ENCODE measurements at places on chromosomes 13 and 19.

GRCh38 chr19:47296036-47296435, 13.6 kb upstream of the C5AR1 start:
- peak; percentile 59 for DNase-seq

GRCh38 chr13:72500851-72501250, 226.6 kb downstream of the MZT1 start:
- no peak for DNase-seq

DNA sequence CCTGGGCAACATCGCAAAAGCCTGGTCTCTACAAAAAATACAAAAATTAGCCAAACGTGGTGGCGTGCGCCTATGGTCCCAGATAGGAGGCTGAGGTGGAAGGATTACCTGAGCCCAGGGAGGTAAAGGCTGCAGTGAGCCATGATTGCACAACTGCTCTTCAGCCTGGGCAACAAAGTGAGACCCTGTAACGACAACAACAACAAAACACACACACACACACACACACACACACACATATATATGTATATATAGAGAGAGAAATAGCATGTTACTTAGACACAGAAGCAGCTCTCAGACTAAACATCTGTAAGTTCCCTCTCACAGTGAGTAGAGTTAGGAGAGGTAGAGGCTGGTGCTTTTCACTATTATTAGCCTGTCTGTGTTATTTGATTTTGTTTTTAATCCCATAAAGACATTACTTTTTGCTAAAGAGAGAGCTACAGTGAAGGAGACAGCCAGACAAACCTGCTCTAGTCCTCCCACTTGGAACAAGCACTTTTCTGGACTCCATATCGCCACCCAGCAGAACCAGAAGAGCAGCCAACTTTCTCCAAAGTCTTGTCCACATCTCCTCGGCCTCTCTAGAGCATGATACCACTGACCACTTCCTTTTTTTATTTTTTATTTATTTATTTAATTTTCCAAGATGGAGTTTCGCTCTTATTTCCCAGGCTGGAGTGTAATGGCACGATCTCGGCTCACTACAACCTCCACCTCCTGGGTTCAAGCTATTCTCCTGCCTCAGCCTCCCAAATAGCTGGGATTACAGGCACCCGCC, 2.8 kb upstream of the LIN7B start:
- DNase-seq = no peak

GRCh38 chr19:3452171-3452941, 28.0 kb downstream of the SMIM24 start:
- DNase-seq = no peak

GRCh38 chr19:29904017-29904416, 38.0 kb upstream of the URI1 start:
- DNase-seq = no peak

- DNase-seq = no peak
Observed at GRCh38 chr13:93222976-93223375, 3.6 kb upstream of the GPC6 start.

GRCh38 chr13:44191504-44192171, 182.0 kb upstream of the SERP2 start:
- DNase-seq = peak; percentile 13

DNA sequence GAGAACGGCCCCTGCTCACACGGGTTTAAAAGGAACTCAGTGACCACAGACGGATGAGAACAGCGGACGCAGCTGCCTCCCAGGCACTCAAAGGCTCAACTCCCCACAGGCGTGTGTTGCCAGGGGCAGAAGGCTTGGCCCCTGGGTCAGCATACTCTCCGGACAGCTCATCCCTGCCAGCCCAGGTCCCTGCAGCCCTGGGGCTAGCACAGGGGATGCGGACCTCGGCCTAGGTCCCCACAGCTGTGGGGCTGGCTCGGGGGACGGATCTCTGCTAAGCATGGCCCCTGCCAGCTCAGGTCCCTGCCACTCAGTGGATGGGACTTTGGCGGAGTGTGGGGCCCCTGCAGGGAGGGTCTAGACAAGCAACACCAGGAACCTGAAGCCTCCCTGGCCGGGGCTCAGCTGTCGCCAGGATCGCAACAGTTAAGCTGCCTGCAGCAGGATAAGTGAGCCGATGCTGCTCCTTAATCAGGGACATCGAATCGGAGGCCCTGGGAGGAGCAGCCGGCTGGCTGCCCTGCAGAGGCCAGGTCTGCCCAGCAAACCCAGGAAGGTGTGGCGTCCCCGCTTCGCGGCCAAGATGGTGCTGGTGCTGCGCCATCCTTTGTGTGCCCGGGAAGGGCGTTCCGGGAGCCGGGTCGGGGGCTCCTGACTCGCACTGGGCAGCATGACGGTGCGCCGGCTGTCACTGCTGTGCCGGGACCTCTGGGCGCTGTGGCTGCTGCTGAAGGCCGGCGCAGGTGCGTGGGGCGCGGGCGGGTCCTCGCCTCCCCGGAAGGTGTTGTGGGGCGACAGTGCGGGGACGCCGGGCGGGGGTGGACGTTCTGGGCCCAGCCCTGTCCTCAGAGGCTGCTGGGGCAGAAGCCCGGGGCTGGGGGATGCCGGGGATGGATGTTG, 32.5 kb downstream of the MCF2L start:
- DNase-seq = no peak

DNA sequence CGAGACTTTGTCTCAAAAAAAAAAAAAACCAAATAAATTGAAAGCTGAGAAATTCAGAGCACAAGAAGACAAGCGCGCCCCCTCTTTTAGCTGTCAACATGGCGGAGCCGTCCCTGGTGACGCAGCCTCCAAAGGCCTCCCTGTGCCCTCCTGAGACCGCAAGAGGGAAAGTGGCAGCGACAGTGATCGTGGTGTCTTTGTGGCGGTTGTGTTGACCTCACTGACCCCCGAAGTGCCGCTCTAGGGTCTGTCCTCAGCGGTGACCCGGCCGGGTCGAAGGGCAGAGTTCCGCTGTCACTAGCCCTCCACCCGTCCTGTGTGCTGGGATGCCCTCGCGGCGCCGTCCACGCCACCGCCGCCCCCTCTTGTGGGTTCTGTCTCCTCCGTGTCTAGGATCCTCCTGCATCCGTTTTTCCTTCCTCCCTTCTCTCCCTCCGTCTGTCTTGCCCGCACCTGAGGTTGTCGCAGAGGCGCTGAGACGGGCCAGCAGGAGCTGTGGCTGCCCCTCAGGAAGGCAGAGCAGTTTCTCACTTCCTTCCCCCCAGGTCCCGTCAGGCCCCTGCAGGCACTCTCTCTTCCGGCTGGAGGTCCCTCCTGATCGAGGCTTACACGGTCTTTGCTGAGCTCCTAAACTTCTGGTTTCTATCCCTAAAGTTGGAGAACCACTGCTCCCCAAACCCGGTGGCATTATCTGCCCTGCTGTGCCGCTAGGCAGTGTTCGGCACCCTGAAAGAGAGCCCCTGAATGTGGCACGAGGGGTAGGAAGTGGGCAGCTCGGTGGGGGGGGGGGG, 7.2 kb downstream of the UHRF1 start:
- no peak for DNase-seq

DNA sequence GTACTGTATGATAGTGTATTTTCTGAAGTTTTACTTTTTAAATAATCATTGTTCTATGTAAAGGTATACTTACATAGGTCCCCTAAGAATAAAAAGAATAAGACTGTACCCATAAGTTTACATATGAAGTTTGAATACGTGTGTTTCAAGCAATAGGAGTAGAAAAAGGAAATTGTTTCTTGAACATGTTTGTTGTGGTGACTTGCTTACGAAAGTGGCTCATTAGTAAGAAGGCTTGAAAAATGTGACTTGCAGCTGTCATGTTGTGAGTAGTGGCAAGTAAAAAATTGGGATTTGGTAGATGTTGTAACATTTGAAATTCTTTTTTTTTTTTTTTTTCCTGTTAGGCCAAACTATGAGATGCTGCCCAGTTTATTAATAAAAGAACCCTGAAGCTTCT, 203.3 kb downstream of the LMO7 start:
- DNase-seq = no peak

DNA sequence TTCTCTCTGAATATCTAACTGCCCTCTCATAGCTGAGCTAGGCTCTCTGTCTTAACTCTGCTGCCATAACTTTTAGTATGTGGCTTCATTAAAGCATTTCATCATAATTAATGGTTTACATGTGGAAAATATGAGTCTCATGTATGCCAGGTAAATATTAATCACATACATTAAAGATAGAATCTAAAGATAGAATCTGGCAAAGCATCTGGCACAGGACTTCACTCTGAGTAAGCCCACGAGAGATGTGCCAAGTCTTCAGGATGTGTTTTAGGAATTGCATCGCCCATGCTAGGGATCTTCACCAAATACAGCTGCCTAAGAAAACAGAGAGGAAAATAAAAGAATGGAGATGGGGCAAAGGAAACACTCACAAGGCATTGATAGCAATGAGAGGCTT, 285.8 kb downstream of the DIAPH3 start:
- DNase-seq = no peak

DNA sequence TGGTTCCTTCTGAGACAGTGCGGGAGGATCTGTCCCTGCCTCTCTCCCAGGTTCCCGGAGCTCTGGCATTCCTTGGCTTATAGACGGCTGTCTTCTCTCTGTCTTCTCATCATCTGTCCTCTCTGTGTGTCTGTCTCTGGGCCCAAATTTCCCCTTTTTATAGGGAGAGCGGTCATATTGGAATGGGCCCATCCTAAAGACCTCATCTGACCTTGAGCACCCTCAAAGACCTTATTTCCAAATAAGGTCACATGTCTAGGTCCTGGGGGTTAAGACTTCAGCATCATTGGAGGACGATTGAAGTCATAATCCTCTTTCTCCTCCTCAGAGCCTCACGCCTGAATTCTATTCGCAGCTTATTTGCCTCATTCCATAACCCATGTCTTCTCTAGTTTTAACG, 98.4 kb downstream of the RAB20 start:
- DNase-seq = no peak

GRCh38 chr19:17902701-17903100, 30.1 kb upstream of the CCDC124 start:
- DNase-seq = no peak

Data from activated CD8-positive, alpha-beta memory T cell treated with anti-CD3 and anti-CD28 coated beads for 4 hours (primary cell).